Anterior cingulate cortex (tissue), 58 donors: ENCODE measurements at places on chromosomes 16 and 17.

DNA sequence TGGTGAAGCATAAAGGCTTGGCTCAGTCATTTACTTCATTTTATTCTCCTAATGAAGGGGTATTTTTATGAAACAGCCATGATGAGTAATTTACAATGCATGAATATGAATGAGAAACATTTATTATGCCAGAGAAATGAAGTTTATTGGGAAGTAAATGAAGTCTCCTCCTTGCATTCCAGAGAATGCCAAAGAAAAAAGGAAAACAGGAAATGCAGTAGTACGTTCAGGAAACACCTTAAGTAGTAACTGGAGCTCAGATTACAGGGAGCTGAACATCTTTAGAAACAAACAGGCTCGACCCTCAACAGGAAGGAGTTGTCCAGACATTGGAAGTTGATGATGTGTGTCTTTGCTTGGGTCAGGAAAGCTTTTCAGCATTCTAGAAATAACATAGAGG lies 4.6 kb downstream of the KRT34 start:
- DNase-seq = no peak

- peak; percentile 6 for DNase-seq
Measured at GRCh38 chr17:68539548-68540467, 27.6 kb downstream of the PRKAR1A start.

- no peak for DNase-seq
Measured at GRCh38 chr16:11071829-11072228, 127.5 kb downstream of the CLEC16A start.

GRCh38 chr17:59278406-59278805 lies 53.0 kb upstream of the YPEL2 start:
- no peak for DNase-seq

DNA sequence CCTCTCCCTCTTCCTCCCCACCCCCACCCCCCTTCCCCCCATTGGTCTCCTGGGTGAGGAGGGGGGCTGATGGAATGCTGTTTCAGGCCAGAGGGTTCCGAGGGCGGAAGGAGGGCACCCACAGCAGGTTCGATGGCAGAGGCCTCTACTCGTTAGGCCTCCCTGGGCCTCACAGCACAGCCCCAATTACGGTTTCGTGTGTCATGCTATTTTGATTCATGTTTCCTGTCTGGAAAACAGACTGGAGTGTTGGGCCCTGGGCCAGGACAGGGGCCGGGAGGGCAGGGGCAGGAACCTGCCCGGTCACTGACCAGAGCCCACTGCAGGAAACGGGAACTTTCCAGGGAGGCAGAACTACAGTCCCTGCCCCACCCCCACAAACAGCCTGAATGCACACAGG lies 138.2 kb downstream of the C16orf95 start:
- DNase-seq = no peak

DNA sequence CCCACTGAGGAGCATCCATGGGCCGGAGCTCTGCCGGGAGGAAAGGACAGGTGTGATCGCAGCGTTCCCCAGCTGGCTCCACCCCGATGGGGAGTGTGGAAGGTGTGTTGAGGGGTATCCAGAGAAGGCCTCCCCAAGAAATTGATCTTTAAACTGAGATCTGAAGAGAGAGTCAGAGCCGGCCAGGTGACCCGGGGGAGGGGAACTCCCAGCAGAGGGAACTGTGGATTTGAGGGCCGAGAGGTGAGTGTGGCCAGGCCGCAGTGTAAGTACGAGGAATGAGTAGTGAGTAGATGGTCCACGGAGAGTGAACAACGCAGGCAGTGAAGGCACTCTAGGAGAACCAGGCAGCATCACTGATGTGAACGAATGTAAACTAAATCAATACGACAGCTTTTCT lies 80.2 kb downstream of the RPTOR start:
- no peak for DNase-seq

GRCh38 chr17:73091410-73091769 lies 1.1 kb downstream of the SLC39A11 start:
- no peak for DNase-seq

DNA sequence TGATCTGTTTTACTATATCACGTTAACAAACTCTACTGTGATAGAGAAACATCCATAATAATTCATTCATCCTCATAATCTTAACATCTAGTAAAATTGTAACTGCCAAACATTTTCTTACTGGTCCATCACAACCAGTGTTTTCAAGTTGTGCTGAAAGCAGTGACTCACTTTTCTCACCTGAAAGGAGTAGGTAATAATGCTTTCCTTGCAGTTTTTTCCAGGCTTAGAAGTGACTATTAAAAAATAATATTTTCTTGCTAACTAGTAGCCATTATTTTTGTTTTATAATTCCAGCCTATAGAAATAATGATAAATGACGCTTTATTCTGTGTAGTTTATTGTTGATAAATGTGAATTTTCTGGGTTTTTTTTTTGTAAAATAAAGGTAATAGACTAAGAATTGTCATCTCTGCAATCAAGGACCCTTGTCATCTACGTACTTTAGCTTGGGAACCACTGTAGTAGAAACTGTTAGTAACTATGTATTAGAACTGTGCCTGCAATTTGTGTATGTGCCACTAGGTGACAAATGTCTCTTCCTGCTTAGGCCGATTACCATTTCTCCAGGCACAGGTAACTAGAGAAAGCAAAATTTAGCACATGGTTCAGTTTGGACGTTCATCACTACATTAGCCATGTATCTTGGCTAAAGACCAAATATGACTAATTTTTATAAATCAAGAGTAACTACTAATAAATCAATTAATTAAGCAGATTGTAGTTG lies 409.4 kb upstream of the ERCC4 start:
- no peak for DNase-seq

DNA sequence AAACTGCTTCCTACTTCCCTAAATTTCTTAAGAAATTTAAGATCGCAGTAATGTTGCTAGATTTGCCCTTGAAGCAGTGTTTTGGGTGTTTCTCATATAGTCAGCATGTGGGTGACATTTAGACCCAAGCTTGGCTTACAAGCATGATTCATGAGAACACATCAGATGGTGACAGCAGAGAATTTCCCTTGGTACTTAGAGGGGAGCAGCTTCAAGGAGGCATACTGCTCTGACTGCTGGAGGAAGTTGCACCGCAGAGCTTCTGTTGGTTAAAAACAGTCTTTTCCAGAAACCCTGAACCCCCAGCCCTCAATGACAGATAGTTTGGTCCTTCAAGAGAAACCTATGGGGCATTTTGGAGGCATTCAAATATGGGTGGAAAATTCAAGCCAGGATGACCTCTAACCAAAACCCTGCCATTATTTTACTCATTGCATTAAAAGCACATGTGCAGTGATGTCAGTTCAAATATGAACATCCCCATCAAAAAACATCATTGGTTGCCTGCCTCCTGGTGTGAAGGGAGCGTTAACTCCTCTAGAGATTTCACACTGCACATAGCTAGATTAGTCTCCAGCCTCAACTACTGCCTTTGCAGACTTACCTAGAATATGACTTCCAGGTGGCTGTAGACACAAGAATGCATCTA lies 201.5 kb upstream of the CACNG5 start:
- DNase-seq = no peak

DNA sequence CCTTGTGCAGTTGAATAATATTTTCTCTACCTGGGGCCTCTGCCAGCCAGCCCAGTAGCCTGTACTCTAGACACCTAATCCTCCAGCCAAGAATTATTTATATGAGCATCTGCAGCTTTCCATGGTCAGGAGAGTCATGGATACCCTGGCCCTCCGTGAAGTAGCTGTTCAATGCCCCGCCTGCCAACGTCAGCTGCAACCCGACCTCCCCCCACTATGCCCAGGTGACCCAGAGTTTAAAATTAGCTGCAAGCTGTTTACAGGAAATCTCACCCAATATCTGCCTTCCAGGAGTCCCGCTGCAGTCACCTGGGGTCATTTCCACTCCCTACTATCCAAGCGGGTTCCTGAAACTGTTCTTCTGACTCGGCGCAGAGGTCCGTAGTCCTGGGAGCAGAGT lies 12.3 kb downstream of the SDR42E2 start:
- DNase-seq = no peak

DNA sequence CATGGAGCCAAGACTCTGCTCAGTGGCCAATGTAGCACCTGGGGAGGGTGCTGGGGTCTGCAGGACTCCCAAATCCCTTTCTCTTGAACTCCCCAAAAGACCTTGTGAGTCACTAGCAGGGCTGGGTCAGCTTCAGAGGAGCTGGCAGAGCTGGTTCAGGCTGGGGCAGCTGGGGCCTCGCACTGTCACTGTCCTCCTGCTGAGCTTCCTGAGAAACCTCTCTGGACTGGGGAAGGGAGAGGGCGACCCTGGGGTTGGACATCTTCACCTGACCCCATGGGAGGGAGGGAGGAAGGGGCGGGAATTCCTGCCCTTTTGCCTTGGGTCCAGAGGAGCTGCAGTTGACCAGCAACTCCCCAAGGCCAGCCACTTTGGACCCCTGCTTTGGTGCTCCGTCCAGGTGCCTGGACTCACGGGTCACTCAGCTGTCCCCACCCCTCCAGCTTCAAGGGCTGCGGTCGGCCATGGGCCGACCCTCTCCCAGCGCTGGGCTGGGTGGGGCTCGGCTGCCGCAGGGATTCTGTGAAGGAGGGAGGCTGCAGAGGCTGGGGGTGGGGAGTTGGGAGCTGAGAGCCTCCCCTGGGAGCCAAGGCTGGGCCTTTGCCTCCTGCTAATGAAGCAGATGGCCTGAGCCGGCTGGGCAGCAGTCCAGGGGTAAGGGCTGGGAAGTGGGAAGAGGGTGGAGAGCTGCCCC lies 9.2 kb downstream of the FMNL1 start:
- DNase-seq = no peak
